ENCODE measurements at places on chromosomes 2 and 18. TPM values are rescaled to one million over a fixed set of nuclear protein-coding genes. Genes with fewer than 3 reads are reported as not detected.
A peak's percentile ranks its signal among the peaks of the same experiment; 100 is the strongest.

DNA sequence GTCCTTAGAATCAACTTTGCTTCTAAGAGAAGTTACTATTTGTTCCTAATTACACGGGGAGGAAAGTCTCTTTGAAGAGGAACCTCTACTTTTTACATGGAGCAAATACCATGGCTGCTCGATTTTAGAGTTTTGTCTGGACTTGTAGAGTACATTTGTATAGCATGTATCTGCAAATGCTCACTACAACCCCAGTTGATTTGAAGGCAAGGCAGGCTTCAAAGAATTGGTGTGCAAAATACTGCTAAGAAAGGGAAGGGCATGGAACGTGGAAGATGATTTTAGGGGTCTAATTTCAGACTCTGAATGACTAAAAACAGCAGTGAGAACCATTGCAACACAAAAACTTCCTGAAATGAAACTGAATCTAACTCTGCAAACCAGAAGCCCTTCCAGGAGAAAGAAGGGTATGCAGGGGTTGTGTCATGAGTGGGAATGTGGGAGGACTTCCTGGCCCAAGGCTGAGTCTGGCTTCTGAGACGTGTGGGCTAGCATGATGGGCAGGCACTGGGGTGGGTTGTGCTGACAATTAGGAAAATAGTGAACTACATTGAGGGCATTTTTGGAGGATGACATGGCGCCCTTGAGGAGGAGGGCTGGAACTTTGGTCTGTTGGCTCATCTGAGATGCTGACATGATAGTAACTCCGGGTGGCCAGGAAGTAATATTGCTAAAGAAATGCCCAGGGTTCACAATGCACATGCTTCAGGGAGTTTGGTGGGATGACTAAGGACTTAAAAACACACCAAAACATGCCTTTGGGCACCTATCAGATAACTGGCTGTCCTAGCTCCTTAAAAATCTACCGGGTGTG is 18.9 kb upstream of the IL1R2 start:
- DNase-seq, result no peak

DNA sequence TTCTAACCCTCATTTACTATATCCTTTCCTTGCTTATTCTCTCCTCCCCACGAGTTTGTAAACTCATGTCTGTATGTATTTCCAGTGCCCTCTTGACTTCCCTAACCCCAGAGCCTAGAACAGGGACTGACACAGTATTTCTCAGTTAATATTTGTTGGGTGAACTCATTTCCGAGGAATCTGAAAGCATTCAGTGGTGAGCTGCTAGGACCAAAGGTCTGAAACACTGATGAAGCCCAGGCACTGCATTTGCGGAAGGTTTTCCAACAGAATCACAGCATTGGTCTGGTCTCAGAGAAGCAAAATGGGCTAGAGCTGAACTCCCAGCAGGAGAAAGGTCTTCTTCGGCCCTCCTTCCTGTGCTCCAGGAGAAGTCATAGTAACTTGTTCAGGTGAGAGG is 56.8 kb downstream of the SOX11 start:
- DNase-seq, result no peak

DNA sequence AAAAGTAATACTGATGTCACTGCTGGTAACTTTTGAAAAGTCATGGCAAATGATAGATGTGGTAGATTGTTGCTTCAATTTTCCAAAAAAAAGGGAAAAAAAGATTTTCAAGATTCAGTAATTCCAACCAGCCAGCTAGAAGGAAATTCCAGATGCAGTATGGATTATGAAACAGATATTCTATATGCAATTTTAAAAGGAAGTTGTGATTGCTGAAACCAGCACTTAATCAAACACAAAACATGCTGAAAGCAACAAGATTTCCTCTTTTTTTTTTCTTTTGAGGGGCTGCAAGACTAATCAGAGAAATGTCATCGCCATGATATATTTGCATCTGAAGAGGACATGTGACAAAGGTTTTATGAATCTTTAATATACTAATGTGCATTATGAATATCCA is 5.1 kb upstream of the HNMT start:
- DNase-seq, result no peak

- DNase-seq, result no peak
Observed at GRCh38 chr2:224969633-224970260, 72.5 kb downstream of the DOCK10 start.

DNA sequence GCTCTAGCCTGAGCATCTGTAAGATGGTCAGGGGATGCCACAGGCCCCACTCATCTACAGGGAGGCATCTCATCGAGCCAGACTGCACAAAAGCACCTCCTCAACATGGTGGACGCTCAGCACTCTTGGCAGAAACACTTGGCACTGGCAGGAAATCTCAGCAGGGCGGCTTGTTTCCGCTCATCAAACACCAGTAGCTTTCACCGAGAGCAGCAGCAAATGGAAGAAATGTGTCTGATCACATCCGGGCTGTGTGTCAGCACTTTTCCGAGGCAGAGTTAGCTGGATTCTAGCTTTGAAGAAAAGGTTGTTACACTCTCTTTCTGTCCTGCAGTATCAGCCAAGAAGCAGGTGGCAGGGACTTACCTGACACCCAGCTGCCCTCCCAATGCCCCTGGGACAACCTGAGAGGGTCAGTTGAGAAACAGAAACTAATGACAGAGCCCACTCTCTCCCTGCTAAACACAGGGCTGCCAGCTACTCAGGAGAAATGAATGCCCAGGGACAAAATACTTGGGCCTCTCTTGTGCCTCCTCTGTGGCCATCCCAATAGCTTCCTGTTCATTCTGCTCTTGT is 68.9 kb upstream of the FZD7 start:
- DNase-seq, result no peak

GRCh38 chr2:64289251-64289650 is 145.0 kb upstream of the PELI1 start:
- no peak for DNase-seq

- DNase-seq, result peak; percentile 51
Observed at GRCh38 chr2:19848029-19848750, 53.6 kb downstream of the TTC32 start.

DNA sequence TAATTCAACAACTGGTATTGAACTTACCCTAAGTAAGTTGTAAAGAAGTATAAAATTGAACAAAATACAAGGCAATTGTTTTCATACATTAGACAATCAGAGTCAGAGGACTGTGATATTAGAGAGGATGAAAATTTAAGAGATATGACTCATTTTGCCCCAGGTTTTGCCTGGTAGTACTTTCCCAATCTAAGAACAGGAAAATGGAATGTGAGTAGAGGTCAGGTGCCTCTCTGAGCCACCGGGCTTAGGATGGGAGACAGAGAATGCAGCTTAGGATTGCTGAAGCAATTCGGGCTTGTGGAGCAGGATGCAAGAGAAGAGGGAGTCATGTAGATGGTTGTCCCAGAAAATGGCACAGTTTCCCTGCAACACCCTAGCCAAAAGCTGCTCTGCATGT is 219.7 kb upstream of the CHST9 start:
- DNase-seq, result no peak

- DNase-seq, result no peak
Observed at GRCh38 chr18:77111951-77112746, 20.4 kb downstream of the MBP start.

- DNase-seq, result no peak
Observed at GRCh38 chr2:143934626-143935481, 585.1 kb downstream of the ZEB2 start.

GRCh38 chr2:179272406-179273192 is 8.0 kb upstream of the SESTD1 start:
- DNase-seq, result no peak

DNA sequence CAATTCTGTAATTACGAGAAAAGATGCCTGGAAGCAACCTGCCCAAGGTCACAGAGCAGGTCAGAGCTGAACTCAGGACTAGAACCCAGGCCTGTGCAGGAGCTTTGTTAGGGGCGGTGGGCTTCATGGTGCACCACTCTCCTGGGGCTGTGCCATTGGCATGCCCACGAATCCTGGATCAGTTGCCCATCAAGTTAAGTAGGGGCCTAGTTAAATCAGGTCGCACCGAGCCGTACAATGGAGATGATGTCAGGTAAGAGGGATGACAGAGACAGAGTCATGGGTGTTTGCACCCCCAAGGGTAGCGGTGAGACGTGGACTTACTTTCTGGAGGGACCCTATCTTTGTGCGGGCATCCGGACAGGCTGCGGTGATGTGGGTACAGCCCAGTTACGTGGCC is 172.6 kb upstream of the PXDN start:
- DNase-seq, result no peak

DNA sequence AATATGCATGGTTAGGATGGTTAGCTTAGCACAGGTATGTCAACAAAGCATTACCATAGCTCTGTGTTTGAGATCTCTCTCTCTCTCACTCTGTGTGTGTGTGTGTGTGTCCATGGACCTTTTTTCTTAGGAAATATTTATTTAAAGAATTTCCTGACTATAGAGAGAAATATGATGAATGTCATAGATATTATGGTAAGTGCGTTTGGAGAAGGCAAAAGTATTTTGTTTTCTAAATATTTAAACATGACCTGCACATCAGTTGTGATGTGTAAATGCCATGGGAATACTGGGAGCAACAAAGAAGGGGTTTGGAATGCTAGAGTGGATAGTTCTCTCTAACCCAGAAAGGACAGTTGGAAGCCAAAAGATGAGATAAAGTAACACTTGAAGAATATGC is 3.9 kb upstream of the TMEM178A start:
- no peak for DNase-seq

- DNase-seq, result no peak
Observed at GRCh38 chr2:197707316-197708213, 2.4 kb downstream of the MARS2 start.

DNA sequence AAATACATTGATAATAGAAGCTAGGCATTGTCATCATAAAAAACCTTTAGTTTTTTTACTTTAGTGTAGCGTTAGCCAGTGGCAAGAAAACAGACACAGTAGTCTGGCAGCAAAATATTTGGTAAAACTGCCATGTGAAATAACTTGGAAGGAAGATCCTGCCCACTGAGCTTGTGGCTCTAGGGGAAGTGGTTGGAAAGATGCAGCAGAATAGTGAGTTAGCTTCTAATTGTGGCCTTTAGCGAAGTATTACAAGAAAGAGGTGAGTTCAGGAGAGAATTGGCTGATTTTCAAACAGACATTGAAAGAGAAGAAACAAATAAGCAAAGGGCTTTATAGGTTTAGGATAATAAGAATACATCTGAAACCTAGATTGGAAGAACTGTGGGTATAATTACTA is 1887.8 kb upstream of the CELF4 start:
- DNase-seq, result no peak

GRCh38 chr2:121090088-121090715 is 194.8 kb downstream of the TFCP2L1 start:
- DNase-seq, result no peak

DNA sequence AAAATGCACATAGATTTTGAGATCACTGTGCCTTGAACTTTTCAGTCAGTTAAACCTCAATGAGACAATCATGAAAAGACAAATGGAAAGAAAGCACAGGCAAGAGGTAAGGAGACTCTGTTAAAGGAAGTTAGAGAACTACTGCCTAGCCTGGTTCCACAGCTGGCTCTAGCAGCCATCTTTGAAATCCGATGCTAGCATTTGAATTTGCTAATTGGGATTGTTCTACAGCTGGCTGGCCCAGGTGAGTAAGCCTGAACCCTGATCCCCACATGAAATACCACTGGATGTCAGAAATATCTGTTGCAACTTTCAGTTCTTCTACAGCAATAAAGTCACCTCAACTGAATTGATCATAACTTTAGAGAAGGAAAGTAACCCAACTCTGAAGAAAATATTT is 315.2 kb upstream of the CHAC2 start:
- DNase-seq, result no peak

- DNase-seq, result no peak
Observed at GRCh38 chr2:61670591-61671501, 132.7 kb upstream of the XPO1 start.

- no peak for DNase-seq
Observed at GRCh38 chr18:24876266-24876665, 415.8 kb downstream of the HRH4 start.

DNA sequence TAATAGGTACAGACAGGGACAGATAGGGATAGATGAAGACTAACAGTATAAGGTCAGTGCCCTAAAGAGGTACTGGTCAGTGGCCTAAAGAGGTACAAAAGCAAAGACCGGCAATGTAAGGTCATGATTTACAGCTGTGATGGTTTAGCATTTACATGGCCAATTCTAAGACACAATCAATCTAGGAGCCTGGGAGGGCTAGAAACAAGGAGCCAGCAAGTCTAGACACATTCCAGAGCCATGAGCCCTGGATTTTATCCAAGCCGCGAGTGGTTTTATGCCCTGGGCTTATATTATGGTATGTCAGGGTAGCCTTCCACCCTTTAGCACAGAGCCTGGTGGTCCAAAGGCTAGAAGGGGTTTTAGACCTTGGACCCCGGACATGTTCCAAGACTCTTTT is 124.2 kb downstream of the CBLN2 start:
- no peak for DNase-seq

GRCh38 chr2:190713471-190713870 is 64.6 kb downstream of the NAB1 start:
- DNase-seq, result no peak

- no peak for DNase-seq
Observed at GRCh38 chr2:2743164-2743571, 412.1 kb upstream of the MYT1L start.

- no peak for DNase-seq
Observed at GRCh38 chr2:128949360-128949759, 630.7 kb upstream of the HS6ST1 start.

DNA sequence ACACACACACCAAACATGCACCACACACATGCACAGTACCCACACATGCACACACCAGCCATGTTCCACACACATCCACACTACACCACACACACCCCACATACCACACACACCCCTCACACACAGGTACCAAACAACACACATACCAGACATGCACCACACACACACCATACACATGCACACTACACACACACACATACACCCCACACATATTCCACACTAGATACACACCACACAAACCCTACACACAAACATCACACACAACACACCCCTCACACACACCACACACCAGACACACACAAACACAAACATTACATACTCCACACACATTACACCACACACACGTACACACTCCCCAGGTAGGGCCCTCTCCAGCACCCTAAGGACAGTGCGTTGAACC is 51.2 kb downstream of the TRABD2A start:
- peak; percentile 11 for DNase-seq

GRCh38 chr2:234747833-234748559 is 203.8 kb upstream of the SH3BP4 start:
- DNase-seq, result no peak

GRCh38 chr2:145799595-145800108 is 1279.7 kb upstream of the ZEB2 start:
- no peak for DNase-seq

GRCh38 chr2:136357007-136357380 is 239.0 kb upstream of the CXCR4 start:
- DNase-seq, result no peak

- DNase-seq, result no peak
Observed at GRCh38 chr2:122323927-122324326, 568.5 kb downstream of the TSN start.

Gene RBM44
- 1.3 TPM for total RNA-seq

Gene CNDP1
- not detected for total RNA-seq

Gene SP140
- total RNA-seq, result 2.6 TPM

Gene TUBA4B
- not detected for total RNA-seq

Gene CIDEA
- 138 TPM for total RNA-seq

Gene TRAF3IP1
- total RNA-seq, result 24.5 TPM

Gene DIPK1C
- total RNA-seq, result not detected

Gene DOCK10
- 16.0 TPM for total RNA-seq

Gene SERPINB5
- not detected for total RNA-seq

Gene NOP58
- 60.1 TPM for total RNA-seq

Gene VSNL1
- total RNA-seq, result not detected

Gene MBOAT2
- total RNA-seq, result 5.5 TPM

Gene GNLY
- 3.7 TPM for total RNA-seq

Gene STARD6
- not detected for total RNA-seq

Gene CPLX4
- not detected for total RNA-seq

Gene C1QL2
- total RNA-seq, result not detected

Gene NEUROD1
- not detected for total RNA-seq
